ENCODE measurements at places on chromosomes 11 and 22.

GRCh38 chr22:41862530-41863266 lies 29.8 kb downstream of the SREBF2 start:
- DNase-seq: no peak

DNA sequence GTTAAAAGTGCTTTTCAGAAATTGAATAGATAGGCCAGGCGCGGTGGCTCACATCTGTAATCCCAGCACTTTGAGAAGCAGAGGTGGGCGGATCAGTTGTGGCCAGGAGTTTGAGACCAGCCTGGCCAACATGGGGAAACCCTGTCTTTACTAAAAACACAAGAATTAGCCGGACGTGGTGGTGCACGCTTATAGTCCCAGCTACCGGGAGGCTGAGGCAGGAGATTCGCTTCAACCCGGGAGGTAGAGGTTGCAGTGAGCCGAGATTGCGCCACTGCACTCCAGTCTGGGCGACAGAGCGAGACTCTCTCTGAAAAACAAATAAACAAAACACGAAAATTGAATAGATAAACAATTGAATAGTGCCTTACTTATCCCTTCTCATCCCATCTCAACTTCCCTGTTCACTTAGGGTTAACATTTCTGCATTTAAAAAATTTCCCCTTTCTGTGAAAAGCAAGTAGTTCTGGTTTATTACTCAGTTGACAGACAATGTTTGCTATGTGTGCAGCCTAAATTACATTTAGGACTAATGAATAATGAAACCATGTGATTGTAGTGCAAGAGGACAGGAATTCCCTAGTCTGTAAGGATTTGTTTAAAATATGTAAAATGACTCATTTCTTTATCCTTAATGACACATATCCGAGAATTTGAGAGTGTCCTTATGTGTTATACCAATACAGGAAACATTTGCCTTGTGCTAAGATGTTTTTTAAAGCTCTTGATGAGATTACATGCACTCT lies 6.0 kb downstream of the RNF169 start:
- no peak for DNase-seq

DNA sequence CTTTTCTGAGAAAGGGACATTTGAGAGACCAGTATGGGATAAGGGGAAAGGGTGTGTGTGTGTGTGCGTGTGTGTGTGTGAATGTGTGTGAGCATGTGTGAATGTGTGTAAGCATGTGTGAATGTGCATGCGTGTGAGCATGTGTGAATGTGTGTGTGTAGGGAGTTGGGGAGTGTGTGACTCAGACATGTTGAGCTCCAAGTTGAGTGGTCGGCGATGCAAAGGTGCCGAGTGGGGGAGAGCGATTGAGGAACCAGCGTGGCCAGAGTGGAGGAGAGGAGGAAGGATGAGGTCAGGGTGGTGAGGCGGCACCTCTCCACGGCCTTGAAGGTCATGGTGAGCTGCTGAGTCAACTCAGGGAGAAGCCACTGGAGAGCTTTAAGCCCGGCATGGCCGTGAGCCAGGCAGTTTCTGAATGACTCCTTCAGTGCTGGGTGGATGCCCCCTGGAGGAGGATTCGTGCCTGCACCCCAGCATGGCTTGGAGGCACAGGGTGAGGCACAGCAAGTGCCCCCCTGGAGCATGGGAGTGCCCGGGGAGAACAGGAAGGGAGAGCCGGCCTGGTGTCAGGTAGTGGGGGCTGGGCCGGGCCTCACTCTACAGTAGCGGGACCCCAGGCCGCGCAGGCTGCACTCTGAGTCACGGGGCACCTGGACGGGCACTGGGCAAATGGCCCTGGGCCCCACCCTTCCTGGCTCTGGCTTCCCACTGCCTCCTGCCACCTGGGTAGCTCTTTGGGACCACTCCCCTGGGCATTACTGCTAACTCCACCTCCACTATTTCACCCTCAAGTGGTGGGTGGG lies 8.2 kb upstream of the CCDC88B start:
- no peak for DNase-seq

GRCh38 chr22:36144886-36145541 lies 15.5 kb downstream of the APOL3 start:
- no peak for DNase-seq

GRCh38 chr11:25423436-25424199 lies 908.3 kb upstream of the ANO3 start:
- no peak for DNase-seq

- DNase-seq: no peak
These were observed 151.9 kb downstream of the LDLRAD3 start for GRCh38 chr11:36095716-36096115.

GRCh38 chr11:38438091-38438490 lies 1840.1 kb upstream of the RAG2 start:
- DNase-seq: no peak

GRCh38 chr11:106913141-106913540 lies 105.1 kb downstream of the GUCY1A2 start:
- no peak for DNase-seq

DNA sequence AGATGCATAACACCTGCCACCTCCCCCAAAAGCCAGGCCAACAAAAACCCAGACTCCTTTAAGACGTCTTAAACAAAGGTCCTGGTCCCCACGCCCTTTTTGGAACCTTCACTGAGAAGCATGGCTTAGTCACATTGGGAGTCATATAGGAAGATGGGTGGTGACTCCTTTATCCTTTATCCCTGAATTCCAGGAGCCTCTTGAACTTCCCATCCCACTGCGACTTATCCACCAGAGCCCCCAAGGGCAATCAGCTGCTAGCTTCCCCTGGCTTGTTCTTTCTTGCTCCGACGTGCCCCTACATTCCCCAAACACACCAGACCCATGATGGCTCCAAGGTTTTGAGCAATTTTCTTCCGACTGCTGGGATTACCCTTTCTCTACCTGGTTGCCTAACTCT lies 567.0 kb upstream of the CADM1 start:
- DNase-seq: no peak

GRCh38 chr11:70247710-70248072 lies 22.8 kb upstream of the PPFIA1 start:
- DNase-seq: no peak

DNA sequence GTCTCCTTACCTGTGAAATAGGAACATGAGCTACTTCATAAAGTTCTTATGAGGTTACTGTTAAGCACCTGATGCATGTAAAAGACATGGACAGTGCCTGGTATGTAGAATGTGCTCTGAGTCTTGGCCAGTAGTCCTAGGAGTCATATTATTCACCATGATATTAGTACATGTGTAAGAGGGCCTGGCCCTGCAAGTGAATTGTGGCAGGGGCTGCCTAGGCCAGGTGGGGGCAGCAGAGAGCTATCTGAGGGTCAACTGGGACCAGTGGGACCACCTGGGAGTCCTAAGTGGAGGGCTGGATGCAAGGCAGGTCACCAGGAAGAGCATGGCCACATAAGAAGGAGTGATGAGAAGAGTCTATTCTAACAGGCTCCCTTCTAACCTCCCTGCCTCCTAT lies 529.5 kb downstream of the SOX6 start:
- peak; percentile 48 for DNase-seq

- DNase-seq: no peak
These were observed 14.6 kb downstream of the MS4A6A start for GRCh38 chr11:60168306-60168705.

GRCh38 chr22:38317995-38318715 lies 922 bp upstream of the CSNK1E start:
- DNase-seq: no peak

DNA sequence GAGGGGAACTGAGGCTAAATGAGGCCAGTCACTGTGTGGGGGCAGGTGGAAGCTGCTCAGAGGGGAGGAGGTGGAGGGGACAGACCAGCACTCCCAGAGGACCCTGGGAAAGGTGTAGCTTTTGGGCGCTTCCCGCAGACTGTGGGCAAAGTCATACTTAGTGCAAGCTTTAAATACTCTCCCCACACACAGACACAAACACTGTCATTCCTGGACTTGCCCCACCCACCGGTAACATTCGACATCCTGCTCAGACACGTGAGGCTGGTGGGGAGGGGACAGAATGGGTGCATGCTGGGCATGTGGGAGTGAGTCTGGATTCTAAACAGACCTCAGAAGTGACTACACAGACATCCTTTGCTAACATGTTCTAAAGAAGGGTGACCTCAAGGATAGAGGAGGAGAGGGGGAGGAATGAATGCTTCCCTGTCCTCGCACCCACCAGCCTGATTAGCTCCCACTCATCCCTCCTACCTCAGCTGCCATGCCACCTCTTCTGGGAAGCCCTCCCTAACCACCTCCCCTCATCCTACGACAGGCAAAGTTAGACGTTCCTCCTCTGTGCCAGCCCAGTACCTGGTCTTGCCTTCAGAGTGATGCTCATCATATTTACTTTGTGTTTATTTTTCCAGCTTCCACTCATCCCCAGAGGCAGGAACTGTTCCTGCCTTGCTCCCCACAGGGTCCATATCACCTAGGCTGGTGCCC lies 22.2 kb downstream of the TSKU start:
- no peak for DNase-seq

Measured in nucleus accumbens (tissue), 56 donors.